ENCODE measurements at places on chromosomes 5 and 9.
A peak's percentile ranks its signal among the peaks of the same experiment; 100 is the strongest.

- DNase-seq, result no peak
Observed at GRCh38 chr9:92446536-92446935, 22.3 kb upstream of the OMD start.

GRCh38 chr5:90561766-90562165 lies 3.2 kb downstream of the ADGRV1 start:
- DNase-seq, result no peak

DNA sequence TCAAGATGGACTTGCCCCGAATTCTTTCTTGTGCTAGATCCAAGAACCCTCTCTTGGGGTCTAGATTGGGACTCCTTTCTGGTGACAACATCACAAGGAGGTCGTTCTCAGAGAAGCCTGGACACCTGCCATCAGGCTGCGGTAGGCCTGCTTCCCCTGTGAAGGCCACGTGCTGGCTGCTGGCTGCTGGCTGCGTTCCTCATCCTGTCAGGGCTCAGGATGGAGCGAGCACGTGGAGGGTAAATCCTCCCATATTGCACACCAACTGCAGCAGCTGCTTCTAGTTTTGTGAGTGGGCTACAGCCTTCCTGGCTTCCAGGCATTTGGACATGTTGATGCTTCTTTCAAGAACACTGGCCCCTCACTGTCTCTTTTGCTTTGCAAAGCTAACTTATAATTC lies 95.6 kb downstream of the HSPA4 start:
- DNase-seq, result no peak

GRCh38 chr5:73030995-73031394 lies 75.2 kb downstream of the FCHO2 start:
- DNase-seq, result peak; percentile 68

DNA sequence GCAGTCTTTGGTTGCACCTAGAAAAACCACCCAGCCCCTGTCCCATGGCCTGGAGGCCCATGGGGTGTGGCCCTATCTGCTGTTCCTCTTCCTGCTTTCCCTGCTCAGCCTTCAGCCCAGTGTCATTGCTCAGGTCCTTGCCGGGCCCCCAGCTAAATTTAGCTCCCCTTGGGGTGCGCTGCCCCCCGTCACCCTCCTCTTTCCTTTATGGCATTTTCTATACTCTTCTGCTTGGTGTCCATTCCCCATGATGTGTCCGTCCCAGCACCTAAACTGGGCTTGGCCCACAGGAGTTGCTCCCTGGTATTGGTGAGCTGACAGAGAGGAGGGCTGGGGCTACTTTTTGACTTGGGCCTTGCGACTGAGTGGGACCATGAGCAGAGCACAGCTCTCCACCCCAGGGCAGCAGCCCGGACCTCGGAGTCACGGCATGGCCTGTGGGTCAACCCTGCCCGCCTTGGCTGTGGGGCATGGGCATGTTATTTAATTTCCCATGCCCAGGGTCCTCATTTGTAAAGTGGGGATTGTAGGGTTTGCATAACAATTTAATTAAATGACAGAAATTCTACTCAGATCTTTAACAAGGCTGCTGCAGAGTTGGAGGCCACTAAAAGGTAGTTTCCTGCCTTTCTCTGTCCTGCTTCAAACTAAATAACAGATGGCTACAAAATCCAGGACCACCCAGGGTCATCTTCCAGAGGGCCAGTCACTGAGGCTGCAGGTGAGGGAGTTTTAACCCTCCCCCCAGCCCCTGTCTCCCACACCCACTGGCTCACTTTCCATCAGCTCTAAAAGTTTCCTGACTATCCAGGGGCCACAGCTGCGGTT lies 98.2 kb downstream of the DAP start:
- DNase-seq, result no peak

- no peak for DNase-seq
Observed at GRCh38 chr5:110727025-110727314, 499 bp upstream of the TMEM232 start.

GRCh38 chr9:27991221-27991620 lies 417.9 kb upstream of the C9orf72 start:
- no peak for DNase-seq

GRCh38 chr5:124399426-124399961 lies 346.9 kb downstream of the ZNF608 start:
- no peak for DNase-seq

DNA sequence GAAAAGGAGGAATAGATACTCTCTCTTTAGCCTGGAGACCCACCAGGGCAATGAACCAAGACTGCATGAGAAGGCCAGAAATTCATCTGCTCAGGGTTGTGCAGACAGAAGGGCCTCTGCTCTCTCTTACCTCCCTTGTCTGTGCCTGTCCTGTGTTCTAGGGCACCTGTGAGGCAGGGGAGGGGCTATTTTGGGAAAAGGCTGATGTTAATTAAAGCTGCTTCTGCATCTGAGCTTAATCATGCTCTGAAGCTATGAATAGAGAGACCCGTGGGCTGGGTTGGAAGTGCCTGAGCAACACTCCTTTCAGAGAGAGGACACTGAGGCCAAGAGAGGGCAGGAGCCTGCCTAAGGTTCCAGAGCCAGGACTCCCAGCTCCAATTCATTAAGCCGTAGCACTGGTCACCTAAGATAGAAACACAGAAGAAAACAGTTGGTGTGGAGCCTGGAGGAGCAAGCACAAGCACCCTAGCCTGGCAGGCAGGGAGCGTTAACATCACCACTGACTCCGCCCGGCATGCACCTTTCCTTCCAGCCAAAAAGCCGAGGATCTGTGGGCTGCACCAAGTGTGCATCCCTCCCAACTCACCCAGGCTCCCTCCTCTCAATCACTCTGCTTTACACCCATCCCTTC lies 31.4 kb upstream of the STING1 start:
- no peak for DNase-seq

- no peak for DNase-seq
Observed at GRCh38 chr5:21687621-21688020, 1165.5 kb downstream of the CDH12 start.

GRCh38 chr5:54284586-54284985 lies 25.8 kb downstream of the ARL15 start:
- no peak for DNase-seq

DNA sequence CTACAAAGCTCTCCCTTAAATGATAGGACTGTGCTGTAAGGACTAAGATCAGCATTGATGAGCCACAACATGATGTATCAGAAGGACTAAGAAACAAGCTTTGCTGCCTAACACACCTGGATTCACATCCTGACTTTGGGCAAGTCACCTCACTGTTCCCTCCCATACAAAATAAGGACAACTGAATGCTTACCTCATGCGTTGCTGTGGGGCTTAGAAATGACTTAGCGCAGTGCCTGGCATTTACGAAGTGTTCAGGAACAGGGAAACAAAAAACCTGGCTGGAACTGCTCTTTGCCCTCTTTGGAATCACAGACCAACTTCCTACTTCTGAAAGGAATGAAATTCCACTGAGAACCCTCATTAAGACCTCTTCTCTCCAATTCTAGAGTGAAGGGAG lies 113.7 kb downstream of the BAAT start:
- DNase-seq, result no peak

DNA sequence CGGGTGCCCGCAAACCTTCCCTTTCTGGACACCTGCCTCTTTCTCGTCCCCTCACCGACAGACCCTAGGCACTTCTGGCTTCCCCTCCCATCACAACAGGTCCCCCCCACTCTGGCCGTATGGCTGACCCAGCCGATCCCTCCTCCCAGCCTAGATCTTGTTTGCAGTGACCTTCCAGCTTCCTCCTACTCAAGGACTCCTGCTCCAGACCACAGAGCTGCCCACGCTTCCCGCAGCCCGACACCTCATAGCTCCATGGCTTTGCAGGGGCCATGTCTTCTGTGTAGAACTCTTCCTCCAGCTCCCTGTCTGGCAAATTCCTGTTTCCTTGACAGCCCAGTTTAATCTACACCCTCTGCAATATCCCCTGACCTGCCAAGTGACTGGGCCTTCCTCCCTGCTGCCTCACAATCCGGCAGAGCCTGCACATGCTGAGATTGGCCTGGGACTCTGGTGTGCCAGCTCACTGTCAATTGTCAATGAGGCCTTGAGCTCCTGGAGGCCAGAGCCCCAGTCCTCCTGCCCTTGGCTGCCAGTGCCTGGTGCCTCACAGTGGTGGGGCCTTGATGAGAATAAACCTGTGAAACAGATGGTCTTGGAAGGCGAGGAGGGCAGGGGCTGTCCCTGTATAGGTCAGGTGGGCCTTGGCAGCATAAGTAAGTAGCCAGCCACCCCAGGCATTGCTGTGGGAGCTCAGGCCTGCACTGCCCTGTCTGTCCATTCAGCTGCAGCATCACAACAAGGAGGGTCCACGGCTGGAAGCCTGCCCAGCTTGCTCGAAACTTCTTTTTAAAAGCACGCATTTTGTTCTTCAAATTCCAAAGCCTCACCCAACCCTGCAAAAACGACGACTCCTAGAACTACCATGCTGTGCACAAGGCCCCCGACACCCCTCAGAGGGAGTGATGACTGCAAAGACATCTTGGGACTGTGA lies 50.5 kb downstream of the GADD45G start:
- DNase-seq, result no peak

DNA sequence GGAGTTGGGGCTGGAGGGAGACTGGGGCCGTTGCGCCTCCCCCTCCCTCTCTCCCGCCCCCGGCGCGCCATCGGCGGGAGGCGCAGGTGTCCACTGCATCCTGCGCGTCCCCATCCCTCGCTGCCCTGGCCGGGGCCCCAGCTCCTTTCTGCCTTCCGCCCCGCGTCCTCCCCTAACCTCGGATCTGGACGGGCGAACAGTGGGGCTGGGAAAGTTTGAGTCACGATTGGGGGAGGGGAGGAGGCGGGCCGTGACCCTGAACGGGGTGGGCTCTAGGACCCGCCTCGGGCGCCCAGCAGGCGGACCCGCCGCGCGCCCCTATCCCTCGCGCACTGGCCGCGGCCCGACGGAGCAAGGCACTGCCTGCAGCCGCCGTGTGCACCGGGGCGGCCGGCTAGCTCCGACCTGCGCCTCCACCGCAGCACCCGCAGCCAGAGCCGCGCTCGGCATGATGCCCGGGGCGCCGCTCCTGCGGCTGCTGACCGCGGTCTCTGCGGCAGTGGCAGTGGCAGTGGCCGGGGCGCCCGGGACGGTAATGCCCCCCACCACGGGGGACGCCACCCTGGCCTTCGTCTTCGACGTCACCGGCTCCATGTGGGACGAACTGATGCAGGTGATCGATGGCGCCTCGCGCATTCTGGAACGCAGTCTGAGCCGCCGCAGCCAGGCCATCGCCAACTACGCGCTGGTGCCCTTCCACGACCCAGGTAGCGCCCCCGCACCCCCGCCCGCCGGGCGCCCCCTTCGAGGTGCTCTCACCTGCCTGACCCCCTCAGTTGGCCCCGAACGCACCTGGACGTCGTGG lies at the start of gene HMCN2:
Gene HMCN2, plus strand, starts transcription at position 330 of the 805 bp plus-strand sequence. Its CDS starts 119 bp downstream, at position 449.
- no peak for DNase-seq

DNA sequence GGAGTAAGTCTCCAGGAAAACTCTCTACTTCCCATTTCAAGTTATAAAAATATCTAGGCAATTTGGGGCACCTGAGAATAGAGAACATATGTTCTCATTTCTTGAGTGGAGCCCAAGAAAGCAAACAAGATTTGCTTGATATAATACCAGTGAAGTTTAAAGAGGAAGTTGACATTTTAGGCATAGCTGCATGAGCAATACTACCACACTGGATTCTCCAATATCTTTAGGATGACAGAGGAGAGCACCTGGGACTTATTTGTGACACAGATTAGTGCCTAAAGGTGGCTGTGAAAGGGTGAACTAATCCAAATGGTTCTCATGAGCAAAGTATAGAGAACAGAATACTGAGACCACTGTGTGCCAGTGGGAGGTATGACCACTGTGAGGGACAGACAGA lies 423.5 kb upstream of the RIOK2 start:
- DNase-seq, result no peak

- DNase-seq, result no peak
Observed at GRCh38 chr5:37984300-37984699, 144.5 kb upstream of the GDNF start.

- DNase-seq, result peak; percentile 55
Observed at GRCh38 chr5:54580997-54581811, 63.6 kb downstream of the SNX18 start.

DNA sequence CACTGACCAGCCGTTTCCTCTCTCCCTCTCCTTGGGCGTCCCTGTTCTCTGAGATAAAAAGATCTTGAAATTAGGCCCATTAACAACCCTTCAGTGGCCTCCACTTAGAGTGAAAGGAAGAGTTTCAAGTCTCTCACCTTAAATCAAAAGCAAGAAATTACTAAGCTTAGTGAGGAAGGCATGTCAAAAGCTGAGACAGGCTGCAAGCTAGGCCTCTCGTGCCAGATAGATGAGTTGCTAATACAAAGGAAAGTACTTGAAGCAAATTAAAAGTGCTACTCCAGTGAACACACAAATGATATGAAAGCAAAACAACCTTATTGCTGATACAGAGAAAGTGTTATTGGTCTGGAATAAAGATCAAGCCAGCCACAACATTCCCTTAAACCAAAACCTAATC lies 331.3 kb upstream of the SEMA6A start:
- no peak for DNase-seq

- no peak for DNase-seq
Observed at GRCh38 chr9:129008469-129008965, 19.6 kb downstream of the SH3GLB2 start.

GRCh38 chr5:114447084-114447773 lies 85.4 kb downstream of the KCNN2 start:
- no peak for DNase-seq

- no peak for DNase-seq
Observed at GRCh38 chr9:76297721-76298239, 96.4 kb downstream of the RFK start.
